ENCODE measurements at places on chromosomes 2 and 18.

DNA sequence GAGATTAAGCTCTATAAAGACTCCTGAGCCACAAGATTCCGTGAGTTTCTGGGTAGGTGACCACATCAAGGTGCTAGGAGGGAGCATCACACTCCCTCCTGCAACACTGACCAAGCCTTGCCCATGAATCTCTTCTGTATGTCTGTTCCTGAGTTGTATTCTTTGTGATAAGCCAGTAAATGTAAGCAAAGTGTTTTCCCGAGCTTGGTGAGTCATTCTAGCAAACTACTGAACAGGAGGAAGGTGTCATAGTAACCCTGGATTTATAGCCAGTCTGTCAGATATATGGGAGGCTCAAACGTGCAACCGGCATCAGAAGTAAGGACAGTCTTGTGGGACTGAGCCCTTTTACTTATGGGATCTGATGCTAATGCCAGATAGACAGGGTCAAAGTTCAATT, 346.1 kb upstream of the KYNU start:
- no peak for DNase-seq

DNA sequence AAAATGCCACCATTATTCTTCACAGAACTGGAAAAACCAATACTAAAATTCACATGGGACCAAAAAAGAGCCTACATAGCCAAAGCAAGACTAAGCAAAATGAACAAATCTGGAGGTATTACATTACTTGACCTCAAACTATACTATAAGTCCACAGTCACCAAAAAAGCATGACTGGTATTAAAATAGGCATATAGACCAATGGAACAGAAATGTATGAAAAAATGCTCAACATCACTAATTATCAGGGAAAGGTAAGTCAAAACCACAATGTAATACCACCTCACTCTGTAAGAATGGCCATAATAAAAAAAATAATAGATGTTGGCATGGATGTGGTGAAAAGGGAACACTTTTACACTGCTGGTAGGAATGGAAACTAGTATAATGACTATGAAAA, 158.6 kb downstream of the CDH2 start:
- no peak for DNase-seq

DNA sequence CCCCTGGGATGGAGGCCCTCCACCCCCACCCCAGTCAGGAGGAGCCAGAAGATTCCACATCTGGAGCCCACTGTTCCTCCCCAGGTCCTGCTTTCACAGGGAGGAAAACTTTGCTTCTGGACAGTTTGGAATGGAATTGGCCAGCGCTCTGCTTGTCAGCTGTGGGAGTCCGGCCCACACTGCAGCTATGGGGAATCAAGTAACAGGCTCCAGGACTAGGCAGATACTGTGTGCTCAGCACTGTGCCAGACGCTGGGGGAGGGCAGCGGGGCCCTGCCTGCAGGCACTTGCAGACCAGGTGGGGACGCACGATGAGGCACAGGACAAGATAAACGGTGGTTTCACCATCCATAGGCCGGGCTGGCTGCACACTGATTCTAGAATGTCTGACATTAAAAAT, 114.0 kb downstream of the STPG4 start:
- no peak for DNase-seq

GRCh38 chr2:236505041-236505440, 64.6 kb upstream of the ACKR3 start:
- DNase-seq = no peak

DNA sequence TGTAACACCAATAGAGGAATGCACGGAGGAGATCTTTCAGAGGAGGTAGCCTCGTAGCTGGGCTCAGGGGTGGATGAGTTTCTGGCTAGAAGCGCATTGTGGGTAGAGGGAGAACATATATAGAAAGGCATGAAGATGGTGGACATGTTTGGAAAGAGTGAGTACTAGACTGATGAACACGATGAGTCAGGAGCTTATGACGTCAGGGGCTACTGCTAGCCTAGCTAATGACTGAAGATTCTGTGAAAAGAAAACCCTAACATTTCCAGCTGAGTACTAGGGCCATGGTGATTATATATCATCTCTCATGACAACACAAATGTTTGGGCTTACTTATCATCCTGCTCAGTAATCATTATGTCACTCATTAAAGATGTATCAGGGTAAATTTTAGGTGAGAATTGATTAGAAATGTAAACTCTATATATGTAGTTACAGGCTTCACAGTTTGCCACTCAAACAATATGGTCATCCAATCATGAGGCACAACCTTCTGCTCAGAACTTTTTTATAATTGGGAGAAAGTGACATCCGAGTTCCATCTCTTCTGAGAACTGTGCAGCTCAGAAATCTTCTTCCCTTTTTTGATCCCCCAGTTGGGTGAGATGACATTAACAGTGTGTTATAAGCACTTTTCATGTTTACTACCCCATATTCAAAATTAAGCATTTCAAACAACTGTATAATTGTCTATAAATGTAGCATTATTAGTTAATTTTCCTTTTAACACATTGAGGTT, 22.2 kb upstream of the IL1RN start:
- no peak for DNase-seq
